ENCODE measurements at places on chromosomes 5 and 9.
A peak's percentile ranks its signal among the peaks of the same experiment; 100 is the strongest.

DNA sequence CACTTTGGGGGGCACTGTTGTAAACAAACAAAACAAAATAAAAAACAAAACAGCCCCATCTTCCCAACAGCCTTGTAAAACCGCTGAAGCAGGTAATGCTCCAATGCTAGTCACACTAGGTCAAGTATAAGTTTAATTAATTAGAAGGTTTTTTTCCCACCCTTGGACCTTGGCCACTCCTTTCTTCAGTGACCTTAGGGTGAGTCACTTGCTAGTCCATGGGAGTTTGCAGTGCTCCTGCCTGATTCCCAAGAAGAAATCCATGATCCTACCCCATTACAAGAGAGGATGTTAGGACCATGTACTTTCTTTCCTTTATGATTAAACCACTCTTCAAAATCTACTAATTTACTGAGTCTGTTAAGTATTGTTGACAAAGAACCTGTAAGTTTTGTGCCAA is 192.2 kb upstream of the CDKN2B start:
- no peak for DNase-seq

GRCh38 chr5:32378966-32379365 is 65.6 kb downstream of the ZFR start:
- no peak for DNase-seq

DNA sequence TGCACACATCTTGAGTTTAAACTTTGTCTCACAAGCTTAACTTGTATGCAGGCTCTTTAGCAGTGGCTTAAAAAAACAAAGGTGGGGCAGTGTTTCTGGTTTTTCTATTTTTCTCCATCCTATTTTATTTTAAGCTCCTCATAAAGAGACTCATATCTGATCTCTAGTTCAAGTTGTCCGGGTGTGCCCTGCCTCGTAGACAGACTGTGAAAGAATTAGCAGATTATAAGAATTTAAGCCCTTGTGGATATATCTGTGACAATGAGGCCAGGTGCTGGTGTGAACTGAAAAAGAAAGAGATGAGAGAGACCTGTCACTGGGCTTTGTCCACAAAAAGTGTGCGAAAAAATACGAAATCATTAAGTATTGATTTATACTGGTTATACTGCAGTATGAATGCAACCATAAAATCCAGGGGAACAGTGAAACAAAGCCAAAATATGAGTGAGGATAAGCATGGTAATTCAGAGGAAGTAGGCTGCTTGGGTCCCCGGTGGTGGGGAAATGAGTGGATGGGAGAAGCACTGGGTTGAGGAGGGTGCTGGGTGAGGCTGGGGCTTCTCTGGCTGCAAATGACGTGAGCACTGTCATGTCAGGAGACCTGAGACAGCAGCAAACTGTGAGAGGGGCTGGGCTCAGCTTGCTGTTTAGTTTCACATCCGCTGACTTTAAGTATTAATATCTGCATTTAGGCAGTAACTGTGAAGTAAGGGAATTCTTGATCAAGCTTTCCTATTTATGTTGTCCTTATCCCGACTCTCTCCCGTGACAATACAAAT is 179.7 kb upstream of the ANKRD55 start:
- peak; percentile 95 for DNase-seq

- no peak for DNase-seq
Observed at GRCh38 chr5:41921874-41922273, 3.2 kb upstream of the FBXO4 start.

GRCh38 chr9:105072476-105072875 is 144.5 kb upstream of the ABCA1 start:
- DNase-seq = no peak

- peak; percentile 56 for DNase-seq
Observed at GRCh38 chr5:128498844-128499455, 39.1 kb downstream of the FBN2 start.

- peak; percentile 95 for DNase-seq
Observed at GRCh38 chr5:151483176-151483575, 35.8 kb downstream of the SLC36A1 start.

GRCh38 chr5:143494162-143494561 is 90.7 kb upstream of the NR3C1 start:
- DNase-seq = peak; percentile 49

GRCh38 chr5:9502050-9502834 is 43.6 kb downstream of the SEMA5A start:
- no peak for DNase-seq

- DNase-seq = no peak
Observed at GRCh38 chr9:92291577-92291976, 1.9 kb downstream of the IARS1 start.

DNA sequence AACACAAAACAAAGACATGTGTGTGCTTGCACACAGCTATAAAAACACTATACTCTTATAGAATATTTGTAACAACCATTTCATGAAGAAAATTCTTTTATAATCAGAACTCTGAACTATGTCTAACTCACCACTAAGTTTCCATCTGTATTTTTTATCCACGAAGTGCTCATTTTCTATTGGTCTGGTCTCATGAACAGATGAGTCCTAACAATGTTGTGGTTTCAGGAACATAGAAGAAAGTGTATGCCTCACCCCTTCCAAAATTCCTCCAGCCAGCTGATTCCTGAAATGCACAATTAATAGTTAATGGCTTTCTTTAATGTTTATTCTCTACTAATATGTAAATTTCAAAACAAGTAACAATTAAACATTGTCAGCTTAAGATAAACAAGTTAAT is 325.3 kb upstream of the GRAMD2B start:
- no peak for DNase-seq

GRCh38 chr9:134625361-134626068 is 16.1 kb upstream of the COL5A1 start:
- no peak for DNase-seq

GRCh38 chr5:11946317-11946716 is 42.1 kb upstream of the CTNND2 start:
- DNase-seq = no peak

DNA sequence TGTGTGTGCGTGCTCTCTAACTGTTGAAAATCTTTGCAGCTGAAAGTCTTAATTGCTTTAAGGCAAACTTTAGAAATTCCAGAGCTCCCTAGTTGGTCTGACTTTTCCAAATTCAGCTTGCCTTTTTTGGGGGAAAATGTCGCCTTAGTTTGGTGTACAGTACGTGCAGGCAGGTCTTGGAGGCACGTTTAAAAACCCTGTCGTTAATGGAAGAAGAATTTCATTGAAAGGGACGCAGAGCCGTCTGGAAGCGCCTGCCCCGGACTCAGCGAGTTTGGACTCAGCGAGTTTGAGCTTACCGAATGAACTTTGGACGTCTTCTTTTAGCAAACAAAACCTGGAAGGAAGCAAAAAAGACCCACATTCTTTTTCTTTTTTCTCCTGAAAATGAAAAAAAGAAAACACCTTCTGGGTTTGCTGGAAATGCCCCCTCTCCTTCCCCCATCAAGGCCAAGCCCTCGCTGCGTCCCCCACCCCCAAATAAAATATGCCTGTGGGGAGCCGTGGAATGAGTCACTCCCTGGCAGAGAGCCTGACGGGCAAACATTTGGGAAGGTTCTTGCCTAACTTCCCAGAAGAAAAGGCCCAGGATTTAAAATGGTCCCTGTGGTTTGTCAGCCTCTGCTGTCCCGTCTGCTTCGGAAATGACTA is 1.5 kb downstream of the NEK6 start:
- peak; percentile 68 for DNase-seq

GRCh38 chr5:167305591-167306213 is 985.7 kb upstream of the WWC1 start:
- DNase-seq = no peak

GRCh38 chr5:116358911-116359418 is 215.7 kb downstream of the SEMA6A start:
- DNase-seq = peak; percentile 73

GRCh38 chr9:71975833-71976232 is 64.4 kb downstream of the C9orf85 start:
- DNase-seq = no peak

DNA sequence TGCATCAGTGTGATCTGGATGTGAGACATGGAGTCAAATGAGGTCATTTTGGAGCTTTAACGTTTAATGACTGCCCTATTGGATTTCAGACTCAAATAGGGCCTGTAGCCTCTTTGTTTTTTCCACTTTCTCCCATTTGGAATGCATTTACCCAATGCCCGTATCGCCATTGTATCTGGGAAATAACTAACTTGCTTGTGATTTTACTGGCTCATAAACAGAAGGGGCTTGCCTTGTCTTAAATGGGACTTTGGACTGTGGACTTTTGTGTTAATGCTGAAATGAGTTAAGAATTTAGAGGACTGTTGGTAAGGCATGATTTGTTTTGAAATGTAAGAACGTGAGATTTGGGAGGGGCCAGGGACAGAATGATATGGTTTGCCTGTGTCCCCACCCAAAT is 494.6 kb downstream of the CHSY3 start:
- no peak for DNase-seq

DNA sequence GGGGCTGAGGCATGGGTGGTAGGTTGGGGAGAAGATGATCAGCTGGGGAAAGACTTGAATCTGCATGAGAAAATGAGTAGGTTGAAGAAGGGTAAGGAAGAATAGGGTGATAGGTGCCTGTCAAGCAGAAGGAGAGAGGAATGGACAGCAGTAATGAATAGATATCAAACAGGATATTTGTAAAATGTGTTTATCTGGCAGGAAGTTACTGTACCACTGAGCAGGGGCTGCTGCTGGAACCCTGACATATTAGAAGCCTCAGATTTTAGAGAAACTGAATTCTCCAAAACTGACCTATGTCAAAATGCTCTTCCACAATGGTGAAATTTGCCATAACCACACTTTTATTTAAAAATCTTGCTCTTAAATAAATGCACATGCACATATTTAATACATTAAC is 41.0 kb downstream of the CCDC192 start:
- no peak for DNase-seq

DNA sequence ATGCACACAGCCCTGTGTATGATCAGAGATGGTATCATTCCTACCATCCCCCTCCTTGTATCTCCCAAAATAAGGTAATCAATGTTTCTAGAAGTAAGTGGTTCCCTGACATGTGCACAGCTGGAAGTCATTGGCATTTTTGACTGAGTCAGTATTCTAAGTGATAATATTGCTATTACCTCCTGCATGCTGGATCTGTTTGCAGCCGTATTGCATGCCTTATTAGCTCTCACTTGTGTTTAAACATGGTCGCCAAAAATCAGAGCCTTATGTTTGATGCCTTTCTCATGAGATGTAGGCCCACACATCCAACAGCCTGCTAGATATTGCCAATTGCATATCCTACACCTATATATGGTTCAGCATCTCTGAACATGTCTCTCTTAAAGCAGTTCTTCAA is 254.3 kb downstream of the CDH12 start:
- DNase-seq = no peak

GRCh38 chr9:133374612-133375115 is 1.2 kb downstream of the SURF4 start:
- DNase-seq = peak; percentile 56

- DNase-seq = no peak
Observed at GRCh38 chr5:96159043-96159442, 197.4 kb upstream of the ELL2 start.

DNA sequence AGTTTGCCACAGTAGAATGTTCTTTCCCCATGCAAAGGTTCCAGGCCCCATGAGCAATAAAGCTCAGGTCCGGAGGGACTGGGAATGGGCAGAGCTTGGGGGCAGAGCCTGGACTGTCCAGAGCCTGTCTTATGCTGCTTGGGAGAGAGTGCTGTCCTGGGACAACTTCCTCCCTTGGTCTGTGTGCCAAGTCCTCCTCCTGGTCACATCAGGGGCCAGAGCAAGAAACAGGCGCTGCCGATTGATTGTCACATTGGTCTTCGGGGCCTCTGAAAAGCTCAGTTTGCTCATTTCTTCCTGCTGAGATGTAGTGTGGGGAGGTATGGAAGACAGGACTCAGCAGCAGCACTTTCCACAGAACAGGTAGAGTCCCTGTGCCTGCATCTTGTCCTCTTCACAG is 54.0 kb upstream of the FCN1 start:
- no peak for DNase-seq

DNA sequence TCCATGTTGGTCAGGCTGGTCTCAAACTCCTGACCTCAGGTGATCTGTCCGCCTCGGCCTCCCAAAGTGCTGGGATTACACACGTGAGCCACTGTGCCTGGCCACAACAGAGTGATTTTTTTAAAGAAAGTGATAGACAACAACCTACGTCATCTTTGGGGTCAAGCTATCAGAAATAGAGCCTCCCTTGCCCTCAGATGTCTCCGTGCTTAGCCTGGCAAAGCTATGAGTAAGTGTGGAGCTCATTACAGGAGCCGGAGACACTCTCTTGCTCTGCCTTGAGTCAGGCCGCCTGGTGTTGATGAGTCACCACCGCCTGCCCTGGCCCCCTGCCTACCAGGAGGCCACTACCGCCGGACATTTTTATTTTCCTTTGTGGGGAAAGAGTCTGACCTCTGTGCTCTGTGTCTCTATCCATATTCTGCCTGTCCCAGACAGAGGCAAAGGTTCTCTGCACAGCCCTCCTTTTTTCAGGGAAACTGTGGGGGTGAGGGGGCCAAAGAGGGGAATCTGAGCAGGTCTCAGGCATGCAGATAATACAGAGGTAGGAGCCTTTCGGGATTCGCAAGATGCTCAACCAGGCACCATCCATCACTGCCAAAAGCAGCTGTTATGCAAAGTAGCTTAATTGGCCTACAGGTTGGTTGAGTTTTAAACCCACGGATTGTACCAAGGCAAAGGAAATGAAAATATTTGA is 123.7 kb upstream of the CPEB4 start:
- peak; percentile 92 for DNase-seq

DNA sequence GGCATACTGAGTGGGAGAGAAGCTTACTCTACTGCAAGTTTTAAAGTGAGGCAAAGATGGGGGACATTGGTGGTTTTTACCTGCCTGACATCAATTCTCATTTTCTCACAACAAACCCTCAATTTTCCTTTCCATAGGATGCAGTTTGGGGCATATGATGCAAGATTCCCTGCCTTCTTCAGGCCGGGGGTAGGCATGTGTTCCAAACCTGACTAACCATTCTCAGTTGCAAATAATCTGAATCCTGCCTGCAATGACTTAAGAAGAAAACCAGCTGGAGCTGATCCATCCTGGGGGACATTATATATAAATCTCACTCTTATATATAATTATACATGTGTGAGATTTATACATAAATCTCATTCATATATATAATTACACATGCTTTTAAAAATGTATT is 223.6 kb upstream of the EFNA5 start:
- DNase-seq = no peak

- no peak for DNase-seq
Observed at GRCh38 chr5:90518661-90519060, 10.7 kb downstream of the LYSMD3 start.

DNA sequence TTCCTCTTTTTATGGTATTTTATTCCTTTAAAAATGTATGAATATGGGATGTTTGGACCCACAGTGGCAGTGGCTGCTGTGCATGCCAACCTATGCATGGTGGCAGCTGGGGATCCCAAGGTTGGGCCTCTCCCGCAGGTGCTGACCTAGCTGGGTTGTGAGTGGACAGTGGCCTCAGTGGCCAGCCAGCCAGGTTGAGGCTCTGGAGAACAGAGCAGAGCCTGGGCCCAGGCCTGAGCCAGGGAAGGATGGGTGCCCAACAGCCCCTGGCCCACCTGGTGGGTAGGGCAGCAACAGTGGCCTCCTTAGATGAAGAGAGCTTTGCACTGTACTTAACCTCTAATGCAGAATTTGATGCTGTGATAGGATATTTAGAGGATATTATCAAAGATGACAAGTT is 624.8 kb downstream of the CHSY3 start:
- DNase-seq = no peak

- DNase-seq = no peak
Observed at GRCh38 chr9:101923451-101923850, 185.0 kb upstream of the GRIN3A start.
